ENCODE measurements at places on chromosomes 2 and 18.

- no peak for DNase-seq
Observed at GRCh38 chr2:72846171-72847095, 20.6 kb upstream of the EXOC6B start.

DNA sequence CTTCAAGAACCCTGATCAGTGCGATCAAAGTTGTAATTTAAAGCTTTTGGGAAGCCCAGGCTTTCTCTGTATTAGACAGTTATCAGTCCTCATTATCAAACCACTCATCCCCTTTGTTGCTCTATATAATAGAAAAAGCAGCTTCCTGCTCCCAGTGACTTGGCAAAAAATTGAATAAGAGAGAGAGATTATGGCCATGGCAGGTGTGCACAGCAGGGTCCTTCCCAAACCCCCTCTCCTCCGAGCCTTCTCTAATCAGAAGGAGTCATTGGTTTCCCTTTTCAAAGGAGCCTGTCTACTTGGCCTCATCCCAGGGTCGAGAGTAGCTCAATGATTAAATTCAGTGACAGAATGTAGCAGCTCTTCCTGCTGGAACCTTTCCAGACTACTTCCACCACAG, 81.5 kb downstream of the SEMA4F start:
- DNase-seq: no peak

DNA sequence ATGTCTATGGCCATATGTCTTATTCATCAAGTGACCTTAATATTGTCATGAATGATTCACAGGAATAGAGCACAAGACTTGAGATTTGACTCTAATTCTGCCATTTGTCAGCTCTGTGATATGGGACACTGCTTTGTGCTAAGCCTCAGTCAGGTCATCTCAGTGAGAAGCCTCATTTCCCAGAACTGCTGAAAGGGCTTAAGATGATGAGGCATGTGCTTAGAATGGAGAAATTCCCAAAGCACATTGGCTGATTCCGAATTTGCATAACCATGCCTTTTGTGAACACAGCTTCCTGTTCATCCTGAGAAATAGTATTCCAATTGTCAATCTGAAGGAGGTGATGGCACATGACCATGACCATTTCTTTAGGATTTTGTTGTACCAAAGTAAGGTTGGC, 218.1 kb downstream of the ALK start:
- DNase-seq: no peak

- DNase-seq: no peak
Observed at GRCh38 chr2:203734276-203734983, 28.0 kb downstream of the CD28 start.

- no peak for DNase-seq
Observed at GRCh38 chr2:72191441-72191840, 43.8 kb upstream of the CYP26B1 start.

DNA sequence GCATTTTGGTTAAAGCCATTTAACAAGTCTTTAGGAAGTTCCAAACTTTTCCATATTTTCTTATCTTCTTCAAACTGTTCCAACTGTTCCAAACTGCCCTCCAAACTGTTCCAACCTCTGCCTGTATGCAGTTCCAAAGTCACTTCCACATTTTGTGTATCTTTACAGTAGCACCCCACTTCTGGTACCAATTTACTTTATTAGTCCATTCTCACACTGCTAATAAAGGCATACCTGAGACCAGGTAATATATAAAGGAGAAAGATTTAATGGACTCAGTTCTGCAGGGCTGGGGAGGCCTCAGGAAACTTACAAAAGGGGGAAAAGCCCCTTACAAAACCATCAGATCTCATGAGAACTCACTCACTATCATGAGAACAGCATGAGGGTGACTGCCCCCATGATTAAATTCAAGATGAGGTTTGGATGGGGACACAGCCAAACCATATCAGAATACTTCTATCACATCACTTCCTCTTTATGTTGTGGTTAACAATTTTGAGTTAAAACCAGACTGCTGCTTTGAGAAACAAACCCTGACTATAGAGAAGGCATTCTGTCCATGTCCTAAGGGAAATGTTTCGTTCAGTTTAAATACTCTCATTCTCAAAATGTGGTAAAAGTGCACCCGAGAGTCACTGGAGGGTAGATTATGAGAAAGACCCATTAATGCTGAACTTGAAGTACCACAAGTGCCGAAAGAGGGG, 11.0 kb downstream of the IL18R1 start:
- no peak for DNase-seq

DNA sequence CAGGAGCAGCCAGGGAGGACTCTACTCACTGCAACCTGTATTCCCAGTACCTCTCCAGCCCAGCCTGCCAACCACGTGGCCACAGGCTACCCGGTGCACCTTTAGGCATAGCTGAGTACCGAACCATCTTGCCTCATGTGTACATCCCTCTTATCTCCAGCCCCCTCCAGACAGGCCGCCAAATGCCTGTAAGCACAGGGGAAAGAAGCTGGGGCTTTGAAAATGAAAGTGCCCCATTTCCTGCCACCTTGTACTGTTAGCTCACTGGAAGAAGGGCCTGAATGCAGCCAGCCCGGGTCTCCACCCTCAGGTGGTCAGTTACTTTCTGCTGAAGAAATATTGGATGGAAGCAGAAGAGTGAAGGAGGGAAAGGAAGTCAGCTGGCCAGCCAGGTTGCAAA, 27.2 kb upstream of the RFX8 start:
- no peak for DNase-seq

Measured in liver (tissue), 10 donors.